Spinal cord (tissue), 10 donors: ENCODE measurements at places on chromosomes 13 and 19.

DNA sequence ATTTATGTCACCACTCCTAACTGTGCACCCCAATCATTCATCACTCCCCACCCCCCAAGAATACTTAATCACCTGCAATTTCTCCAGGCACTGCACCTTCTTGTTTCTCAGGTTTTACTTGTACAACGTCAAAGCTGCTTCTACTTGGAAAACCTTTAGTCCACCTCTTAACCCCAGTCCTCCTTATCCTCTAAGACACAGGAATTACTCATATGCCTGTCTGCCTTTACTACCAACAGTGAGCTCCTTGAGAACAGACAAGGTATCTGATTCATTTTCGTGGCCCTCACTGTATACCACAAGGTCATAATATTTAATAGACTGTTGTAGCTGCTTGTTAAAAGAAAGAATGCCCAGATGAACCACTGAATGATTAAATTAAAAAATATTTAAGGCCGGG is 21.0 kb upstream of the NDFIP2 start:
- DNase-seq, result no peak

- DNase-seq, result peak; percentile 58
Observed at GRCh38 chr13:36666477-36667229, 7.2 kb upstream of the SERTM1 start.

GRCh38 chr19:30078381-30078910 is 136.4 kb downstream of the URI1 start:
- no peak for DNase-seq

GRCh38 chr19:49468746-49469447 is 5.1 kb upstream of the FLT3LG start:
- peak; percentile 50 for DNase-seq

DNA sequence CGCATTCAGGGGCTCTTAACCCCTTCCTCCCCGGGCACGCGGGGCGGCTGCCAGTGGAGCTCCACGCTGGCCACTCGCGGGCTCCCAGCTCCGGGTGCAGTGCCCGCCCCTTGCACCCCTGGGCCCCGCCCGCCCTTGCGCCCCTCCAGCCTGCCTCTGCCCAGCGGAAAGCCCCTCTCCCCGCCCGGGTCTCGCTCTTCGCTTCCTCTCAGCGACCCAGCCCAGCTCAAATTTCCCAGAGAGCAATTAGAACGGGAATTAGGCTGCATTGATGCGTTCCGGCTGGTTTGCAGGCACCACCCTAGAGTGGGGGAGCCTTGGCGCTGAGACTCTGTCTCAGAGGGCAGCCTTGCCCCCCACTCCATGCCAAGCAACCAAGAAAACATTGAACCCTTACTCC is 1.8 kb upstream of the GSX1 start:
- no peak for DNase-seq

- DNase-seq, result no peak
Observed at GRCh38 chr13:63842102-63842501, 2426.5 kb upstream of the PCDH20 start.

GRCh38 chr13:22214184-22214583 is 543.3 kb downstream of the FGF9 start:
- no peak for DNase-seq

- DNase-seq, result no peak
Observed at GRCh38 chr19:31378404-31378803, 29.2 kb upstream of the TSHZ3 start.

GRCh38 chr19:17101686-17102628 is 26.4 kb downstream of the MYO9B start:
- no peak for DNase-seq

- no peak for DNase-seq
Observed at GRCh38 chr13:111121506-111121905, 6.4 kb downstream of the ARHGEF7 start.

DNA sequence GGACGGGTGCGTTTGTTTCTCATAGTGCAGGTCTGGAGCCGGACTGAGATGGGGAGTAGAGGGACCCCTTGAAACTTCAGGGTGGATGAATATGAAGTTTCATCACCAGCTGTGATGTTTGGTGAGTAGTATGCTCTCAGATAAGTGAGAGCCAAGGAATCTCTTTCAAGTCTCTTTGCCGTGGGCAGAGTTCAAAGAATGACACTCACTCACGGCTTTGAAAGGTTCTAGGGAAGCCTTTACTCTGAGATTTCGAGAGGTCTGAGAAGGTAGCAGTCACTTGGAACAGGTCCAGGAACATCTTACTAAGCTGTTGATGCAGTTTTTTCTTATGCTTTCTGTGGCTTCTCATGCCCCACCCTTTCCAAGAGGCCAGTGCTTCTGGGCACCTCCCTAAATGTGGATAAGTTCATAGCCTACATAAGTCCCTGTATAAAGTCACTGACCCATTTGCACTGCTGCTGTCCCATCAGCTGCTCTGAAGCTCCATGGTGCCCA is at the start of gene IGFL2:
IGFL2 (plus strand) TSS at position 448 of the 498 bp plus-strand sequence; CDS start at position 489, 41 bp downstream.
- no peak for DNase-seq

DNA sequence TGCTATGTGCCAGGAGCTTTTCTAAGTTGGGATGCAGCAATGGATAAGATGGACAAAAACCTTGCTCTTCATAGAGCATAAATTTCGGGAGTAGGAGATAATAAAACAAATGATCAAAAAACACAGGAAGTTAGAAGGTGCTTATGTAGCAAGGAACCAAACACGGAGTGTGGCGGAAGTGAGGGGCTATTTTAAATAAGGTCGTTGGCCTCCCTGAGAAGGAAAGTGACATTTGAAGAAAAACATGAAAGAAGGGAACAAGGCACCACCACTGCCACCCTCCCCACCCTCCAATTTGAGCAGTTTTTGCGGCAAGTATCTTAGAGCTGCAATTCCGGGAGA is 3.2 kb upstream of the GSX1 start:
- no peak for DNase-seq

DNA sequence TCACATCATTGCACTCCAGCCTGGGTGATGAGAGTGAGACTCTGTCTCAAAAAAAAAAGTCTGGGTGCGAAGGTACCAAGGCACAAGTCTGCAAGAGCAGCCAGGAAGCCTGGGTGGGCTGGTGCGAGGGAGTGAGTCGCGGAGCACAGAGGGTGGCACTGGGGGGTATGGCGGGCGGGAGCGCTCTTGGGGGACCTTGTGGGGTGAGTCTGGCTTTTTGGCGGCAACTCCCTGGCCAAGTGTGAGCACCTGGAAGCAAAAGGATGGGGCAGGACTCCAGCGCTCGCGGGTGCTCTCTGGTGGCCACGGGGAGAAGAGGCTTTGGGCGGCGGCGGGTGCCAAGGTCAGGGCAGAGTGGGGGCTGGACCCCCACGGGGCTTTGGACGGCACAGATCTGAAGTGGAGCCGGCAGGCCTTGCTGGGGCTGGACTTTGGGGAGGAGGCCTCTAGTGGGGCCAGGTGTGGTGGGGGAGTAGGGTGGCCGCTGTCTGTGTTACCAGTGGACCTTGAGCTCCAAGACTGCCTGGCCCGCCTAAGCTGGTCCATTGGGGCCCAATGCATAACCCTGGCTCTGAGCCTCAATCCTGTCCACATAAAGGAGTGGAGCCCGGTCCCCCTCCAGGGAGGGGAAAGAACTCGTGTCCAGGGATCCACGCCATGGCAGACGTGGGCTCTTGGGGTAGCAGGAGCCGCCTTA is 1.6 kb downstream of the P2RY11 start:
- no peak for DNase-seq

DNA sequence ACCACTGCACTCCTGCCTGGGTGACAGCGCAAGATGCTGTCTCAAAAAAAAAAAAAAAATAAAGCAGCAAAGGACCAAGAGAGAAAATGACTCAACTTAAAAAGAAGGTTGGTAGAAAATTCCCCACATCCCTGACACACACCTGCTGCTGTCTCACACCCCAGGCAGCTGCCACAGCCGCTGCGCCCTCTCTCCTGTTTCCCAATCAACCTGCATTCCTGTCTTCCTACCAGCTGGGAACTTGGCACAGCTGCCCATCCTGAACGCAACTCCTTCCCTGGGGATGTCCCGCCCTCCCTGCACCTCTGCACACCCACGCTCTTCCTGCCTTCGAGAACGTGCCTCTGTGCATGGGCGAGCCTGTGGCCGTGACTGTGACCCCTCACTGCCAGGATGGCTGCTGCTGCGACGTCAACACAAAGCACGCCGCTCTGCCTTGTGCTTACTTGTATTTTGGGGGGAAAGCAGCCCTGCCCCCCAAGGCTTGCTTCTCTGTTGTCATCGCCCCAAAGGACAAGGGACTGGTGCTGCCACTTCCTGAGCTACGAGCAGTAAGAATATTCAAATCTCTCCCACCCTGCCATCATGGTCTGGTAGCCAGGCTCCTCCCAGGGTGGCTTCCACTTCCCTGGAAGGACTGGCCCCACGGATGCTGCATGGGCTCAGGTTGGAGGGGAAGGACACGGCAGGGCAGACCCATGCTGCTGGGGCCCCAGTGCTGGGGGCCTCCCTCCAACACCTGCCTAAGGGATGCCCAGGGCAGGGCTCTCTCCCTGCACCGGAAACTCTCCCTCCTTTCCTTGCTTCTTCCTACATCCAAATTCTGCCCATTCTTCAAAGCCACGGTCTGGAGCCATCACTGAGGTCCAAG is 20.7 kb downstream of the SH3GL1 start:
- DNase-seq, result peak; percentile 2

DNA sequence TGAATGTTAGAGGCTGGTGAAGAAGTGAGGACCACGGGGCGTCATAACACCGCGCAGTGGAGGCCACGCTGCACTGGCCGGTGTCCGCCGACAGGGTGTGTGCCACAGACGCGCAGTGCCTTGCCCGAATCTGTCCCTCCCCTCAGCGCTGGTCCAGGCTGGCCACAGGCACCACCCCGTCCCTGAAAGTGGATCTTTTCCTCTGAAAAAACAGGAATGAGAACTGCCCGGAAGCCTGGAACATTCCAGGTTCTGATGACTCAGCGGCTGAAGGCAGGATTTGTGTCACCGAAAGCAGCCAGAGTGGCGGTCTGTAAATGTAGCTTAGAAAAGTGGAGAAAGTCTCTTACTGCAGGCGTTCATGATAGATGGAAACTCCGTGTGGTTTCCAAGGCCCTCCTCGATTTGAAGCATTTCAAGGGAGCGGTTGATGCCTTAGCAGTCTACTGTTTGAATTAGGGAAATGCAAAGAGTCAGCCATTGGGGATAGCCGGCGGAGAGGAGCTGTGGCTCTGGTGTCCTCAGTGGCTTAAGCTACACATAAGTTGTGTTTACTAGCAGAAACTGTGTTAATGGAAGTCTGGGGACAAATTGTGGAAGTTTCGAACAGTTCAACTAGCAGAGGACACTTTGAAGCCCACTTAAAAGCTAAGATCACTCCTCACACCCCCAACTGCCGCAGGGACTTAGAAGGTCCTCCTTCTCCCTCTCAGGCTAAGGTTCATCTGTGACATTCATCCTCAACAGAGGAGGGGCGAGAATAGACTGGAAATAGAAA is 70.8 kb downstream of the NUFIP1 start:
- DNase-seq, result no peak

DNA sequence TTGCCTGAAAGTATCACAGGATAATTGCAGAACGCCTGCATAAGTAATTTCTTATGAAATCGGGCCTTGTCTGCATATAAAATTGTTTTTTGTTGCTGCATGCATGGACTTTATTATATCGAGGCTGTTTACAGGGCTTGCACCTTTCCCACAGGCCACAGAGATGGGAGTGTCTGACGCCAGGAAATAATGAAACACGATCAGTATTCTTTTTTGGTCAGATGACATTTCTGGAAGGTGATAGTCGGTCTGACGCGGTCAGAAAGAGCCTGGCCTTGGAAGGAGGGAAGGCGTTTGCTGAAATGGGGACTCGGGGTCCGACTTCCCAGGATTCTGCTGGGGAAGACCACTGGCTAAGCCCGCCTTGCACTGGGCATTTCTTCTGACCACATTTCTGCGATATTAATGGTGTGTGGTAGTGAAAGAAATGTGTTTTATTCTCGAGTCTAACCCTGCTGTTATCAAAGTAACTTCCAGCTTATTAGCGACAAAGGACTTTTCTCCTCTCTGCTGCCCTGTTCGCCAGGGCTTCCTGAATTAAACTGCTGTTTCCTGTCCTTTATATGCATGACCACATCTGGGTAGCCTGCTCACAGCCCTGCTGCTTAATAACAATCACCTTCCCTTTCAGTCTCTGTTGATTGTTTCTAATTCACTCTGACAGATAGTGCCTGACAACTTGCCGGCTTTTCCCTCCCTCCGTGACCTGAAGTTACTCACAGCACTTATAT is 11.6 kb upstream of the ZNF536 start:
- peak; percentile 36 for DNase-seq

GRCh38 chr19:47427241-47428176 is 8.2 kb upstream of the MEIS3 start:
- DNase-seq, result peak; percentile 55

DNA sequence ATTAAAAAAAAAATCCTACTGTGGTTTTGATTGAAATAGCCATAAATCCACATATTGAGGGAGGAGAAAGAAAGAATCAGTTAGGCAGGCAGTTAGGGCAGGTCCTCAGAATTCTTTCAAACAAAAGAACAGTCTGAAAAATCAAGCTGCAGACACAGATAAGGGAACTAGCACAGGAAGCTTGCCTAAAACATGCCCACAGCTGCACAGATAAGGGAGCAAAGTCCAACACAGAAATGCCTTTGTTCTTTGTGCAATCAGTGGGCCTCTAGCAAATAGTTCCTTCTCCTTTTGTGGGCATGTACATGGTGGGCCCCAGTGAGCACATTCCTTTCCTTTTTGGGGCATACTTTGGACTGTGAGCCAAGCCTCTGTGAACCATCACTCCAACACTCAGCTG is 42.7 kb downstream of the UTP14C start:
- DNase-seq, result peak; percentile 7

GRCh38 chr19:11538232-11539036 is at the start of gene CNN1:
Gene CNN1 (plus strand): TSS chr19:11538851. CDS start chr19:11538928, 77 bp downstream.
- no peak for DNase-seq

DNA sequence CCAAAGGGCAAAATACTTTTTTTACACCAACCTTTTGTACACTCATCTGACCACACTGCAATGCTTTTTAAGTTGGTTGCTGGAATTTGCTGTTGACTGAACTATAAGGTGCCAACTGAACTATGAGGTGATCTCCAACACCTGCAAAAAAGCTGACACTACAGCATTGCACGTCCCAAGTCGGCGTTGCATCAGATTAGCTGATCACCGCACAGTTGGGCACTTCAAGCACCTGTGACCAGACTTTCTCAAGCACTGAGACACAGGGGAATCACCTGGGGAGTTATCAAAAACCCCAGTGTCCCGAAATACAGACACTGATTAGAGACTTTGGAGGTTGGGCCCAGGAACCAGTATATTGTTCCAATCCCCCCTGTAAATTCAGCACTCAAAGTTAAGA is 1.1 kb downstream of the NLRP11 start:
- DNase-seq, result no peak

DNA sequence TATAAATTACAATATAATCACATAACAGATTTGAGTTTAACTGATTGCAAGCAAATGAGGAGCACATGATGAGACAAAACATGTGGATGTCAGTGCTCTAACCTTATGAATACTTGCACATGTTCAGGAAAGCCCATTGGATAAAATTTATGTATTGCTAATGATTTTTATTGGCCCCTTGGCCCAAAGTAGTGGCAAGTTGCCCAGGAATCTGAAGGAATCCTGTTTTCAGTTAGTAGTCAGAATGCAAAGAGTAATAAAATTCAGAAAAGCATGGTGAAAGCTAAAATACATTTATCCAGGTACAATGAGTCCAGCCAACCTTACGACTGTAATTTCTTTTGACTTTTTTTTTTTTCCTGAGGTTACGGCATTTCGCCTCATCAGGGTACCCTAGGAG is 1539.4 kb downstream of the EFNB2 start:
- peak; percentile 68 for DNase-seq
